ENCODE measurements at places on chromosomes 5 and 9.

DNA sequence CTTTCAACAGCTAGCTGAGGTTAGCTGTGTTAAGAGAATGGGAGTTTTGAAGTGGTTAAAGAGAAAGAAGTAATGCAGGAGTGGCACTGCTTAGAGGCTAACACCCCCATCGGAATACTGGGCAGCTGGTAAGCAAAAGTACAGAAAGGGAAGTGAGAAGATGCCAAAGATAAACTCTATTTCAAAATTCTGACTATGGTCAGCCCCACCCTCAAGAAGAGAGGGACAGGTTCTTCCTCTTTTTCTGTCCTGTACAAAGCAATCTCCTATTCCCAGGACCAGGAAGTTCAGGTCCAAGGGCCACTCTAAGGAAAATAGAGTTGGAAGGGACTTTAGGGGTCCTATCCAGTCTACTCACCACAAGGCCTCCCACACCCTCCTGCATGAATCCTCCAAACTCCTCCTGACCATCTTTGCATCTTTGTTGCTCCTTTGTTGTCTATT is 45.9 kb upstream of the JAK2 start:
- no peaks in the 10 kb centered on the region for H3K36me3 ChIP-seq
- DNase-seq = no peak

GRCh38 chr9:113179839-113180238 is 29.0 kb downstream of the SLC31A2 start:
- no peaks in the 10 kb centered on the region for H3K4me1 ChIP-seq
- no peaks in the 10 kb centered on the region for H3K27me3 ChIP-seq
- H3K4me3 ChIP-seq = no peak overlapping the region
- peaks cover 4% of the 10 kb centered on the region for H3K36me3 ChIP-seq
- H3K27ac ChIP-seq = no peak overlapping the region
- DNase-seq = no peak

DNA sequence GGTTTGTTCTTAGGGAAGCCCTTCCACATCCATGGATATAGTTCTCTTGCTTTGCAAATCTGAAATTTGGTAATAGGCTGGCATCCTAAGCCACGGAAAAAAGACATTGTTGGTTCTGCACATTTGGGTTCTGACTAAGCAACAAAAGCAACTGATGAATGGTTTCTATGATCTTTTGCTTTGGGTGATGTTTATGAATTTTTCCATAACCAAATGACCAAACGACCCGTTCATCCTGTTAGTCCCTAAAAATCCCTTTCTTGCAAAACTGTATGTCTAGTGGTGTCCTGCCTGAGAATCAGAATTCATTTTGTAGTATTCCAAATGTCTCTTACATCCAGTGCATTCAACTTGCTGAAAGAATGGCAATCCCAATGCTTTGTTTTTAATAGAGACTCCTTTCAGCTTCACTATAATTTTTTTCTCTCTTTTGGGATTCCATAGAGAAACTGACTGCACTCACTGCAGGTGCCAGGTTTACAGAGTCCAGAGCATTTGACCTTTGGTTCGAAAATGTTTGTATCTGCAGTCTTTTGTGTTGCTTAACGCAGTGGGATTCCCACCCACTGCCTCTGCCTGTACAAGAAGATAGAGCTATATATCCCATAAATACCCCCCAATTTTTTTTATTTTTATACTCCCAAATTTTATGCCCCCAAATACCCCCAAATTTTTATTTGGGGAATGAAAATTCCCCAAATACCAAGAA is 4.7 kb downstream of the SPTAN1 start:
- H3K4me3 ChIP-seq = no peak overlapping the region
- no peak overlapping the region for H3K27ac ChIP-seq
- H3K27me3 ChIP-seq = no peaks in the 10 kb centered on the region
- H3K4me1 ChIP-seq = peaks cover 16% of the 10 kb centered on the region
- DNase-seq = no peak

DNA sequence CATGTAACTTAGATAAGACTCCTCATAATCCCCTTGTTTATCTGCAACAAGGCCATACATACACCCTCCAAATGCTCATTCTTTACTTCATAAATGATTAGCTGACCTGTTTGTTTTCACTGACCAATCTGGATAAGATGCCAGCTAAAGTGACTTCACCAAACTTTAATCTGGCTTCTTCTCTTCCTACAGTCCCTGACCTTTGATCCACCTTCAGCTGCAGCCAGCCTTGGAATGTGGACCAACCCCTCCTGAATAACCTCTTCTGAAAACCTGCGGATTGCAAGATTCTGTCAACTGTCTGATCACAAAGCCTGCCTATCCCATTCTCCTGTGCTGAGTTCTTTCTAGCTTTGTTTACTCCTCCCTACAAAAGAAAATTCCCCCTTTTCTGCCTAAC is 476.8 kb downstream of the LRRC70 start:
- DNase-seq = peak; percentile 64
- no peak overlapping the region for H3K4me3 ChIP-seq
- no peaks in the 10 kb centered on the region for H3K4me1 ChIP-seq
- H3K27me3 ChIP-seq = no peaks in the 10 kb centered on the region
- no peaks in the 10 kb centered on the region for H3K36me3 ChIP-seq

DNA sequence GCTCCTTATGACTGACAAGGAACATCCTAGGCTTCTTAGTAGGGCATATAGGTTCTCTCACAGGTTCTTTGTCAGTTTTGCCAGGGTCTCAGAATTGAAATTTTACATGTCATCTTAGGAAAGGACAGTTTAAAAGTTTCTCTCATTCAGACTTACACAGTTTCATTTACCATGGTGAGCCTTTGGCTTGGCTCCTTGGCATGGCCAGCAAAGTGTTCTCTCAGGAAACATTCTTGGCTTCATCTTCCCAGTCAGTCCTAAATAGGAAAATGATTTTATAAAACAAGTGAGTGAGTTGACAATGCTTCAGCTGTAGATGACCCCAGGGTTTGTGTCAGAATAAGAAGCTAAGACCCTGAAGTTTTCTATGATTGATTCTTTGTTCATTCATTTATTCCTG is 191.6 kb downstream of the PCSK5 start:
- no peak overlapping the region for H3K4me3 ChIP-seq
- no peaks in the 10 kb centered on the region for H3K36me3 ChIP-seq
- no peak for DNase-seq
- no peaks in the 10 kb centered on the region for H3K27me3 ChIP-seq
- H3K27ac ChIP-seq = no peak overlapping the region

DNA sequence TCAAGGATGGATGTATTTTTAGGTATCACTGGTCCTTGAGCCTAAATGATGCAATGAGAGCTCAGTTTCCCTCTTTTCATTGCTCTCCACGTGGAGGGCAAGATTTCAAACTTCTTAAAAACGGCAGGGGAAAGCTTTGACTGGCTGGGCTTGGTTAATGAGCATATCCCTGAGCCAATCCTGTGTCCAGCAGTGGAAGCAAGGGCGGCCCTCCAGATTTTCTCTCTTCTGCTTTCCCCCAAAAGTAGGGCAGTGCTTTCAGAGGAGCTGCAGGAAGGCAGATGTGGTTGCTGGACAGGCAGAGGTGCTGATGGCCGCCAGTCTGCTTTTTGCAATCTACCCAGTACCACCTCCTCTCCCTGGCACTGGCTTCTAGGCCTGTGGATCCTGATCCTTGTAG is 30.0 kb upstream of the TBC1D2 start:
- H3K36me3 ChIP-seq = no peaks in the 10 kb centered on the region
- no peak overlapping the region for H3K27ac ChIP-seq
- H3K27me3 ChIP-seq = no peaks in the 10 kb centered on the region
- no peaks in the 10 kb centered on the region for H3K4me1 ChIP-seq

GRCh38 chr9:70147651-70148050 is 104.0 kb downstream of the MAMDC2 start:
- H3K27me3 ChIP-seq = no peaks in the 10 kb centered on the region
- DNase-seq = no peak
- no peak overlapping the region for H3K4me3 ChIP-seq
- no peak overlapping the region for H3K27ac ChIP-seq

DNA sequence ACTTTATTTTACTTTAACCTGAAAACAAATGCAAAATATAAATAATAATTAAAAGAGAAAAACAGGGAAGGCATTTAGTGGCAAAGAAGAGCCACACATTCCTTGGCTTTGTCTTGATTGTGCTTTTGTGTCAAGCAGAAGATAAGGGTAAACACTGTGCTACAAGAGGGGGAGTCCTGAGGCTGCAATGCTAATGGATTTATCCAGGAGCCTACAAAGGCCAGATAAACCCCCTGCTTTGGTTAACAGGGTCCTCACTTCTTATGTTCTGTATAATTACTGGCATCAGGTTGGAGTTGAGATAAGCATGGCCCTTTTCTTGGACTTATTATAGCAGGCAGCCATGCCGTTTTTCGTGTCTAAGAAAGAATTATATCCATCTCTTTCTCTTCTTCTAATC is 302.8 kb downstream of the EFNA5 start:
- H3K36me3 ChIP-seq = no peaks in the 10 kb centered on the region
- H3K27ac ChIP-seq = no peak overlapping the region
- no peak overlapping the region for H3K4me3 ChIP-seq
- peaks cover 21% of the 10 kb centered on the region for H3K4me1 ChIP-seq
- no peaks in the 10 kb centered on the region for H3K27me3 ChIP-seq
- DNase-seq = peak; percentile 45

DNA sequence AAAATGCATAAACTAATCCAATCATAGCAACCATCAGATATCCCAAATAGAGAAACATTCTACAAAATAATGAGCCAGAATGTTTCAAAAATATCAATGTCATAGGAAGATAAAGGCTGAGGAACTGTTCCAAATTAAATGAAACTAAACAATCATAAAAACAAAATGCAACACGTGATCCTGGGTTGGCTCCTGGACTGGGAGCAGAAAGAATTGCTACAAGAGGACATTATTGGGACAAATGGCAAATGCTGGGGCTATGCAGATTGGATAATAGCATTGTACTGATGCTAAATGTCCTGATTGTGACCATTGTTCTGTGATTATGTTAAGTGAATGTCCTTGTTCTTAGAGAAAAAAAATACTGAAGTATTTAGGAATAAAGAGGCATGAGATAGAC is 54.2 kb upstream of the AKNA start:
- no peak overlapping the region for H3K27ac ChIP-seq
- H3K36me3 ChIP-seq = no peaks in the 10 kb centered on the region
- no peaks in the 10 kb centered on the region for H3K27me3 ChIP-seq
- no peak overlapping the region for H3K4me3 ChIP-seq
- DNase-seq = no peak

GRCh38 chr9:32596096-32596865 is 23.3 kb upstream of the NDUFB6 start:
- no peak overlapping the region for H3K4me3 ChIP-seq
- H3K36me3 ChIP-seq = no peaks in the 10 kb centered on the region

DNA sequence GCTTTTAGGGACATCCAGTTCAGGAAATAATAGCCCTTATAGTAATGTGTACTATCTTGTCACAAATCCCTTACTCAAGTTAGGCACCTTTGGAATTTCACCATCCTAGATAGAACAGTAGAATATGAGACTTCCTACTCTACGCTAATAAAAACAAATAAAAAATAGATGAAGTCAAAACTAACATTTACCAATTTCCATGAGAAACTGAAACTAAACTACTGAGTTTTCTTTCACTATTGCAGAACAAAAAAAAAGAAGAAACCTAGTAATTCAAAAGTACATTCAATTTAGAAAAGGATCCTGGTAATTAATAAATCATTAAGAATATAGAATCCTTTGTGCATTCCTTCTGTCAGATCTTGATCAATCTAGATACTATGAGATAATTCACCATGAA is 14.0 kb downstream of the STARD4 start:
- H3K4me3 ChIP-seq = no peak overlapping the region
- H3K27me3 ChIP-seq = no peaks in the 10 kb centered on the region
- H3K4me1 ChIP-seq = no peaks in the 10 kb centered on the region
- no peaks in the 10 kb centered on the region for H3K36me3 ChIP-seq
- no peak for DNase-seq
- no peak overlapping the region for H3K27ac ChIP-seq

- no peaks in the 10 kb centered on the region for H3K36me3 ChIP-seq
- H3K27ac ChIP-seq = no peak overlapping the region
- no peak overlapping the region for H3K4me3 ChIP-seq
- no peaks in the 10 kb centered on the region for H3K4me1 ChIP-seq
- no peaks in the 10 kb centered on the region for H3K27me3 ChIP-seq
Measured at GRCh38 chr5:96280946-96281393, 152.1 kb downstream of the PCSK1 start.

GRCh38 chr9:89505911-89506310 is 8.0 kb upstream of the SEMA4D start:
- no peak overlapping the region for H3K27ac ChIP-seq
- H3K27me3 ChIP-seq = no peaks in the 10 kb centered on the region
- no peaks in the 10 kb centered on the region for H3K4me1 ChIP-seq
- H3K4me3 ChIP-seq = no peak overlapping the region

DNA sequence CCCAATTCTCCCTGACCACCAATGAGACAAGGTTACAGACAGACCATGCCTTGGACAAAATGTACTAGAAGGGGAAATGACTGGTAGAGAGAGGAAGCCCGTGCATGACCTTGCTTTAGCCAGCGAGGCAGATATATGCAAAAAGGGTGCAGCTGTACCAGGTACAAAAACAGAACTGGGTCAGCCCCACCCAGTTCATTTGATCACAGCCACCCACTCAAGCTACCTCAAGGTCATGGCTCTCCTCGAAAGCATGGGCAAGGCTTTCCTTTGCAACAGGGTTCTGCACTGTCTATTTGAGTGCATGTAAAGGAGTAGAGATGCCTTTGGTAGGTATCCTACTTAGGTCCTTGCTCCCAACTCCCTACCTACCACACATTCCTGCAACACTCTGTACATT is 33.3 kb downstream of the TLE1 start:
- H3K27me3 ChIP-seq = no peaks in the 10 kb centered on the region
- H3K36me3 ChIP-seq = no peaks in the 10 kb centered on the region
- H3K4me1 ChIP-seq = no peaks in the 10 kb centered on the region
- no peak for DNase-seq

GRCh38 chr5:119290607-119291006 is 65.2 kb upstream of the TNFAIP8 start:
- H3K27me3 ChIP-seq = no peaks in the 10 kb centered on the region
- no peak overlapping the region for H3K27ac ChIP-seq
- H3K4me3 ChIP-seq = no peak overlapping the region
- peaks cover 14% of the 10 kb centered on the region for H3K4me1 ChIP-seq
- no peaks in the 10 kb centered on the region for H3K36me3 ChIP-seq

DNA sequence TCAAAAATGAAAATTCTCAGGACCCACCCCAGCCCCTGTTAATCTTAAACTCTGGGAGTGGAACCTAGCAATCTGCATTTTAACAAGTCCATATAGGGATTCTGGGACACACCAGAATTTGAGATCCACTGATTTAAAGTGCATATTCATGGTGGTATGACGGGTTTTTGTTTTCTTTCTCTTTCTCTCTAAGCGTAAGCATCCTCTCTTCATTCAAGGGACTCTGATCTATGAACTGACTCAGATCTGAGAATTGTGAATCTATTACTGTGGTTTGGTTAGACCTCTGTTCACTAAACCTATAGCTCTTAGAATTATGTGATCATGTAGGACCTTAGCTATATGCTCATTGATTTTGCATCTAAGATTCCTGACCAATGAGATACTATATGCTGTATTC is 565.2 kb downstream of the CCDC171 start:
- H3K36me3 ChIP-seq = no peaks in the 10 kb centered on the region
- peaks cover 2% of the 10 kb centered on the region for H3K4me1 ChIP-seq
- DNase-seq = no peak
- no peaks in the 10 kb centered on the region for H3K27me3 ChIP-seq
